Peyer's patch (tissue), 4 donors: ENCODE measurements at places on chromosomes 16 and 17. TPM values are rescaled to one million over a fixed set of nuclear protein-coding genes. Genes with fewer than 3 reads are reported as not detected.

GRCh38 chr17:16023881-16024280, 24.3 kb downstream of the TTC19 start:
- no peak overlapping the region for H3K4me3 ChIP-seq
- H3K4me1 ChIP-seq, result no peaks in the 10 kb centered on the region
- no peaks in the 10 kb centered on the region for H3K36me3 ChIP-seq
- no peaks in the 10 kb centered on the region for H3K27me3 ChIP-seq

DNA sequence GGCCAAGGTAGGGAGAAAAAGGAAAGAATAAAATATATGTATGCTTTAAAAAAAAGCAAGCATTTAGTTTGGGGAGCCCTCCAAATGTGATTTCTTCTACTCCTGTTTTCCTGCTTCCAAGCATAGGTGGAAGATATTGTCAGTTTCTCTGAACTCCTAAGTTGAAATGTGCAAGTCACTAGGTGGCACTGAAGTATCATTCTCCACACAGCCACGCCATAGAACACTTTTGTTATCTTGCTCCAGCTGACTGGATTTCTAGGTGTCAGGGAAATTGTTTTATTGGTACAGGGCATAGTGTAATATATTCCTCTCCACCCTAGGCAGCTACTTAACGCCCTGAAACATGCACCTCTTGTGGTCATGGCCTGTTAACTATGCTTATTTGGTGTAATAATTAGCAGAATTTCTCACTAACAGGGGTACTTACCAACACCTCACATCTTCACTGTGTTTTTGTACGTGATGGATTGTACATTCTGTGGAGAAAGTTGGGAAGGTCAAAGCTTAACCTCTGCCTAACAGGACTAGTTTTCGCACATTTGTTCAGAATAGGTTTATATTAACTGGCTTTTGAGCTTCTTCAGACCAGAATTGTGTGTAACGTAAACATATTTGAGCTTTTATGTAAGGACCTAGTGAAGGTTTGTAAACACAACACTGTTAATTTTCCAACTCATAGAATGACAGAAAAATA, 69.3 kb downstream of the FTO start:
- no peaks in the 10 kb centered on the region for H3K27me3 ChIP-seq
- H3K27ac ChIP-seq, result no peak overlapping the region
- peak; percentile 69 for DNase-seq
- H3K4me1 ChIP-seq, result peaks cover 11% of the 10 kb centered on the region
- no peaks in the 10 kb centered on the region for H3K36me3 ChIP-seq
- H3K4me3 ChIP-seq, result no peak overlapping the region

DNA sequence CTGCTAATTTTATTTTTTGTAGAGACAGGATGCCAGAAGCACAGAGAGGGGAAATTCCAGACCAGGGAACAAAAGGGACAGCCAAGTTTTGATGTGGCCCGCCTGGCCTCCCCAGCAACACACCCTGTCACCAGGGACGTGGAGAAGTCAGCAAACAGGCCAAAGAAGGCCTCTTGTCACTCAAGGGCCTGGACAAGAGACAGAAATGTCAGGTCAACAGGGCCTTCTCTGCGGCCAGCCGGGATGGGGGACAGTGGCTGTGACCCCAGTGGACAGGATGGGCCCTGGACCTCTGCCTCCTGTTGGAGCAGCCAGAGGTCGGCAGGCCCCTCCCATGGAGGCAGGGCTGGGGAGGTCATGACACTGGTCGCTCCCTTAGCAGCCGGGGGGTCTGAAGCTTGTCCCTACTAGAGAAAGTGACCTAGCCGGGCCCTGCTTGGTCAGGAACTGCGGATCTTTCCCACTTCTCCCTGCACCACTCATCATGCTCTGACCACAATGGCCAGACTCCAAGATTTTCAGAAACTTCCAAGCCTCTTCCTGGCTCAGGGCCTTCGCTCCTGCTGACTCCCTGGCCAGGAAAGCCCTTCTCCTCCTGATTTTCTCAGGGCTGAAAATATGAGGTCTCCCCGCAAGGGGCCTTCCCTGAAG, 9.2 kb upstream of the TVP23A start:
- no peaks in the 10 kb centered on the region for H3K4me1 ChIP-seq
- peak overlapping the region; percentile 63 for H3K27ac ChIP-seq
- no peaks in the 10 kb centered on the region for H3K27me3 ChIP-seq
- no peak overlapping the region for H3K4me3 ChIP-seq

- H3K4me3 ChIP-seq, result no peak overlapping the region
- H3K36me3 ChIP-seq, result no peaks in the 10 kb centered on the region
- DNase-seq, result no peak
- no peak overlapping the region for H3K27ac ChIP-seq
- H3K4me1 ChIP-seq, result no peaks in the 10 kb centered on the region
- H3K27me3 ChIP-seq, result no peaks in the 10 kb centered on the region
These were observed 222.9 kb upstream of the ASIC2 start for GRCh38 chr17:33515974-33516373.

DNA sequence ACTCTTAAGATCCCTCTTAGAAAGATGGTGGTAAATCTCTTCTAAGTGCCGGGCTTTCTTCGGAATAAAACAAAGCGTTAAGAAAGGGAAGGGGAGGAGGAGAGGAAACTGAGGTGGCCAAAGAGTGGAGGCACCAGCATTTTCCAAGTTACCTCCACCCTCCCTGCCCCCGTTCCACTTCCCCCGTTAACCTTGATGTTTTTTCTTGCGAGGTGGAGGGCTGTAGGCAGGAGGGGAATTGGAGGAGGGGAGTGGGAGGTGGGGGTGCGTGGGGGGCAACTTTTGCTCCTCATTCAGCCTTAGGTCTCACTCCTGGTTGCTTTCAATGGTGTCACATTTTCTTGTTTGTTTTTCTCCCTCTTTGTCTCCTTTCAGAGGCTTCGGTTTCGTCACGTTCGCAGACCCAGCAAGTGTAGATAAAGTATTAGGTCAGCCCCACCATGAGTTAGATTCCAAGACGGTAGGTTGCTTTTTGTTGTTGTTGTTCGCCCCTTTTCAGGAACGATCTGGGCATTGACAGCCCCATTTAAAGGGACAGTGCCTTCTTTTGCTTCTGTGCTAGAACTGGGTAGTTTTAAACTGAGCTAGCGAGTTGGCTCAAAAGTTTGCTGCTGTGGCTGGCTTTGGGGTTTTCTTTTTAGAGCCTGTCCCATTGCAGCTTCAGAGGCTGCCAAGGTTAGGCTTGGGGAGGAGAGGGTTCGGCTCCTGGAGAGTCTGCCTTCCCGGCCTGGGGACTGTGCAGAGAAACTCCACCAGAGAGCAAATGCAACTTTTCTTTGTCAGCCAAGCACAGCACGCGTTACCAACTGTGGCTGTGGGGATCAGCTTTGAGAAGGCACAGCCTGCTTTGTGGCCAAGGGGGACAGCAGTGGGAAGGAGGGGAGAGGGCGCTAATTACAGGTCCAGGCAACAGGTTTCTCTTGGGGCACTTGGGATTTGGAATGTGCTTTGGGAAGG, 1.9 kb downstream of the MSI2 start:
- no peak for DNase-seq
- no peaks in the 10 kb centered on the region for H3K4me1 ChIP-seq
- H3K4me3 ChIP-seq, result peak overlapping the region; percentile 98
- H3K36me3 ChIP-seq, result no peaks in the 10 kb centered on the region
- H3K27ac ChIP-seq, result no peak overlapping the region

DNA sequence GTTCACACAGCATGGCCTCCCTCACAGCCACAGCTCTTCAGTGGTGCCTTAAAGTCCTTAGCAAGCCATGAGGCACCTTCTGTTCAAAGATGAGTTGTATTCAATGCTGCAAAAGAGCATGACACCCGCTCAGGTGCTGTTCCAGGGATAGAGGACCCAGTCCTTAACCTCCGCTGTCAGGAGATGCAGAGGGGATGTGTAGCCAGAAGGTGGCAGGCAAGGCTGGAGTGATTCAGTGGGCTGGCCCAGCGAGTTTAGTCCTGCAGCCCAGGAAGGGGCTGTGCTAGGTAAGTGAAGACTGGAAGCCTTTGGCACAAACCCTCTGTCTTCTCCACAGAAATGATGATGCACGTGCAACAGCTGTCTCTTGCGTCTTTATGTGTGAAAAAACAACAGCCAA, 25.0 kb upstream of the ADAM11 start:
- H3K36me3 ChIP-seq, result no peaks in the 10 kb centered on the region
- no peak for DNase-seq
- no peaks in the 10 kb centered on the region for H3K4me1 ChIP-seq
- H3K27ac ChIP-seq, result no peak overlapping the region
- H3K27me3 ChIP-seq, result no peaks in the 10 kb centered on the region

GRCh38 chr17:66837226-66837625, 2.3 kb downstream of the CACNG5 start:
- H3K27me3 ChIP-seq, result no peaks in the 10 kb centered on the region
- H3K36me3 ChIP-seq, result no peaks in the 10 kb centered on the region
- no peaks in the 10 kb centered on the region for H3K4me1 ChIP-seq
- DNase-seq, result no peak
- H3K4me3 ChIP-seq, result no peak overlapping the region

- H3K36me3 ChIP-seq, result no peaks in the 10 kb centered on the region
- no peak overlapping the region for H3K4me3 ChIP-seq
- H3K27ac ChIP-seq, result no peak overlapping the region
- H3K4me1 ChIP-seq, result no peaks in the 10 kb centered on the region
These were observed 525.7 kb downstream of the CDH11 start for GRCh38 chr16:64596196-64596595.

- no peaks in the 10 kb centered on the region for H3K4me1 ChIP-seq
- no peak overlapping the region for H3K27ac ChIP-seq
- H3K36me3 ChIP-seq, result no peaks in the 10 kb centered on the region
These were observed 254.3 kb downstream of the WWOX start for GRCh38 chr16:78353640-78354275.

DNA sequence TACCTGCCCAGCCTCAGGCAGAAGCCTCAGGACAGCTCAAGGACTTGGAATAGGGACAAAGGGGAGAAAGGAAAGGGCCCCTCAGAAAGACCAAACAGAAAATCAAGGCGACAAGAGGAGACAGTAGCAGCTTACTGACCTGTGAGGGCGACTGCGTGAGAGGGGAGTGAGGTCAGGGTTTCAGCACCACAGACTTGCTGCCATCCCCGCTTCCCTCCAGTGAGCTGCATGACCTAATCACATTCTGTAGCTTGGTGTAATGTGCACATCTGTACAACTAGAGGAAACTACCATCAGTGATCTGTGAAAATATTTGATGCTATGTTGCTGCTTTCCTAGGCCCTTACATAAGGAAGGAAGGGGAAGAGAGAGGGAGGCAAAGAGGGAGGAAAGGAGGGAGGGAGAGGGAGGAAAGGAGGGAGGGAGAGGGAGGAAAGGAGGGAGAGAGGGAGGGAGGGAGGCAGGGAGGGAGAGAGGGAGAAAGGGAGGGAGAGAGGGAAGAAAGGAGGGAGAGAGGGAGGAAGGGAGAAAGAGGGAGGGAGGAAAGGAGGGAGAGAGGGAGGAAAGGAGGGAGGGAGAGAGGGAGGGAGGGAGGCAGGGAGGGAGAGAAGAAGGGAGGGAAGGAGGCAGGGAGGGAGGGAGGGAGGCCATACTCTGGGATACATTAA, 404.9 kb upstream of the CDH5 start:
- no peak for DNase-seq
- H3K36me3 ChIP-seq, result no peaks in the 10 kb centered on the region
- no peaks in the 10 kb centered on the region for H3K27me3 ChIP-seq

DNA sequence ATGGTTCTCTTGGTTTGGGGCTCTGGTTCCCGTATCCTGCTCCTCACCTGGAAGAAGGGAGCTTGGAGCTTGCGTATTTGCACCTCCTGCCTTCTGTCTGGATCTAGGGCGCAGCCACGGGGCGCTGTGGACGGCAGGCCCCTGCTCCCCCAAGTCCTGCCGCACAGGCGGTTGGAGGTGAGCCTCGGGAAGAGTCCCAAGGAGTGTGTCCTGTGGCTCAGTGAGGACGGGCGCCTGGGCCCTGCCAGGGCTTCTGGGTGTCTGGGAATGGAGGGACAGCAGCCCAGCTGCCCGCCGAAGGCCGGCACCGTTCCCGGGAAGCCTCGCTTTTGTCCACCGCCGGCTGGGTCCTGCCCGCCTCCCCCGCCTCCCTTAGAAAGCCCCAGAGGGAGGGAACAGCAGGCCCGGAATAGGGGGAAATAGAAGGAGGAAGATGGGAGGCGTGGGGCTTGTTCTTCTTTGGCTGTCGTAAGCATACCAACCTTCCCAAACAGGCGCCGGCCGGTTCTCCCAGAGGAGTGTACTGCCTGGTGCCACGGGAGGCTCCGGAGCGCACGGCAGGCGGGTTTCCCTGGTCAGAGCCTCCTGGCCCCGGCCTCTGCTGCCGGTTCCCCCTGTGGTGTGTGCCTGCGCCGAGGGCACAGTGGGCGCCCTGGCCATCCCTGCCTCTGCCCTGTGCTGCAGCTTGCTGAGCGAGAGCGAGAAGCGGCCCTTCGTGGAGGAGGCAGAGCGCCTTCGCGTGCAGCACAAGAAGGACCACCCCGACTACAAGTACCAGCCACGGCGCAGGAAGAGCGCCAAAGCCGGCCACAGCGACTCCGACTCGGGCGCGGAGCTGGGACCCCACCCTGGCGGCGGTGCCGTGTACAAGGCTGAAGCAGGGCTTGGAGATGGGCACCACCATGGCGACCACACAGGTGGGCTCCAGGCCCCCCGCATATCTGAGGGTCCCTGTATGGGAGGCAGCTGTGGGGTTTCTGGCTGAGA, 1.8 kb downstream of the SOX8 start:
- H3K27ac ChIP-seq, result no peak overlapping the region
- H3K27me3 ChIP-seq, result no peaks in the 10 kb centered on the region
- DNase-seq, result no peak

GRCh38 chr17:22171631-22172030, 479.3 kb downstream of the KCNJ18 start:
- no peak for DNase-seq
- H3K27ac ChIP-seq, result no peak overlapping the region
- no peaks in the 10 kb centered on the region for H3K4me1 ChIP-seq
- no peaks in the 10 kb centered on the region for H3K27me3 ChIP-seq

DNA sequence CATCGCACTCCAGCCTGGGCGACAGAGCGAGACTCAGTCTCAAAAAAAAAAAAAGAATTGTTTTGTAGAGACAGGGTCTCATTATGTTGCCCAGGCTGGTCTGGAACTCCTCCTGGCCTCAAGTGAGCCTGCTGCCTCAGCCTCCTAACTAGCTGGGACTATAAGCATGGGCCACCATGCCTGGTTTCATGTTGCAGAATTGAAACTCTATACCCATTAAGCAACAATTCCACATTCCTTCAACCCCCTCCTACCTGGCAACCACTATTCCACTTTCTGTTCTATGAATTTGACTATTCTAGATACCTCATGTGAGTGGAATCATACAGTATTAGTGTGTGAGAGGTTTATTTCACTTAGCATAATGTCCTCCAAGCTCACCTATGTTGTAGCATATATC, 24.5 kb downstream of the RNF135 start:
- no peak for DNase-seq
- no peak overlapping the region for H3K27ac ChIP-seq
- no peaks in the 10 kb centered on the region for H3K27me3 ChIP-seq
- no peaks in the 10 kb centered on the region for H3K36me3 ChIP-seq

- H3K36me3 ChIP-seq, result no peaks in the 10 kb centered on the region
- H3K4me3 ChIP-seq, result no peak overlapping the region
- no peak for DNase-seq
- no peaks in the 10 kb centered on the region for H3K27me3 ChIP-seq
- no peak overlapping the region for H3K27ac ChIP-seq
These were observed 101.2 kb downstream of the OR1D5 start for GRCh38 chr17:2962236-2962635.

GRCh38 chr16:16133943-16134604, 89.2 kb downstream of the ABCC6 start:
- H3K4me3 ChIP-seq, result no peak overlapping the region
- H3K4me1 ChIP-seq, result no peaks in the 10 kb centered on the region
- H3K27ac ChIP-seq, result no peak overlapping the region
- DNase-seq, result no peak

- no peaks in the 10 kb centered on the region for H3K36me3 ChIP-seq
- no peaks in the 10 kb centered on the region for H3K4me1 ChIP-seq
- no peak overlapping the region for H3K4me3 ChIP-seq
- H3K27me3 ChIP-seq, result no peaks in the 10 kb centered on the region
- DNase-seq, result no peak
These were observed 5.6 kb upstream of the TUBG2 start for GRCh38 chr17:42653179-42654124.

The SRCIN1 gene
- 9.3 TPM for total RNA-seq

The MED9 gene
- total RNA-seq, result 8.3 TPM

The SLC12A3 gene
- total RNA-seq, result not detected

The KRTAP16-1 gene
- total RNA-seq, result not detected
